Neural progenitor cell (in vitro differentiated cells): ENCODE measurements at places on chromosomes 4 and X. TPM values are rescaled to one million over a fixed set of nuclear protein-coding genes. Genes with fewer than 3 reads are reported as not detected.

FTSJ1 gene
- total RNA-seq, result 32.2 and 45.2 TPM in 2 replicates

POF1B gene
- not detected in 2 replicates for total RNA-seq

GRCh38 chr4:10276152-10276551, 159.6 kb upstream of the WDR1 start:
- no peak for DNase-seq

CLCN3 gene
- 27.0 and 44.8 TPM in 2 replicates for total RNA-seq

DNA sequence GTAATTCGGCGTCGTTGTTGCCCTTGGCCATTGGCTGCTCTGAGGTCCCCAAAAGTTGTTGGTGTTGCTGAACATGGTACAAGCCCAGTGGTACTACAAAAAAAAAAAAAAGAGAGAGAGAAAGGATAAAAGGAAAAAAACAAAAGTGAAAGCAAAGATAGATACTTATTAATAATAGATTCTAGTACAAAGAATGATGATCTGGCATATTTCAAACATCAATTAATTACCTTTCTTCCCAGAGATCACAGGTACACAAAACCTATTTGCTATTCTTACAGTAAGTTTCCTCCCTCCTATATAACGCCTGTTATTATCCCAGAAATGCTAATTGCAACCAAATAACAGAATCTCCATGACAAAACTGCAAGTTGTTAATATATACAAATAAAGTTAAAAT, 188.9 kb downstream of the FBXW7 start:
- DNase-seq, result no peak

DNA sequence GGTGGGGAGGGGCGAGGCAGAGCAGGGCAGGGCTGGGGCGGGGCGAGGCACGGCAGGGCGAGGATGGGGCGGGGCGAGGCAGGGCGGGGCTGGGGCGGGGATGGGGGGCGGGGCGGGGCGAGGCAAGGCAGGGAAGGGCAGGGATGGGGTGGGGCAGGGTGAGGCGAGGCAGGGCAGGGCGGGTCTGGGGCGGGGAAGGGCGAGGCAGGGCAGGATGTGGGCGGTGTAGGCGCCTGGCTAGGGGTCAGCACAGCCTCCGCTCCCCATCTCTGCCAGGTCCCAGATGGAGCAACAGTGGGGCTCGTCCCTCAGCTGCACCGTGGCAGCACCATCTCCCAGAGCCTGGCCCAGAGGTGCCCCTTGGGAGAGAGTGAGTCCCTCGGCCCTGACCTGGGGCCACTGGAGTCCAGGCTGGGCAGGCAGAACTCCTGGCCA, 4.2 kb upstream of the SRPK3 start:
- no peak for DNase-seq

GRCh38 chrX:152810403-152810802, 20.2 kb downstream of the CETN2 start:
- DNase-seq, result peak; percentile 42

DNA sequence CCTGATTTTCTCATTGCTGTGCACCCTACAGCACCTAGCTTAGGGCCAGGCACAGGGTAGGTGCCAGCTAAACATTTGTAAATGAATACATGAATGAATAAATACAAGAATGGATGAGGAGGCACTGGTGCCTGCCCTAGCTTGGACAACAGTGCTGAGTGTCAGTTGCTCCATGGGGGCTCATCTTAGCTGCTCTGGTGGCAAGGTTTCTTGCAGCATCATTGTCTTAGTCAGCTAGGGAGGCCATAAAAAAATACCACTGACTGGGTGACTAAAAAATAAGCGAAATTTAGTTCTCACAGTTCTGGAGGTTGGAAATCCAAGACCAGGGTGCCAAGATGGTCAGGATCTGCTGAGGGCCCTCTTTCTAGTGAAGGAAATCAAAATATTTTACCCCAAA, 31.2 kb downstream of the TMEM31 start:
- DNase-seq, result no peak

SRPK3 gene
- not detected in 2 replicates for total RNA-seq

DNA sequence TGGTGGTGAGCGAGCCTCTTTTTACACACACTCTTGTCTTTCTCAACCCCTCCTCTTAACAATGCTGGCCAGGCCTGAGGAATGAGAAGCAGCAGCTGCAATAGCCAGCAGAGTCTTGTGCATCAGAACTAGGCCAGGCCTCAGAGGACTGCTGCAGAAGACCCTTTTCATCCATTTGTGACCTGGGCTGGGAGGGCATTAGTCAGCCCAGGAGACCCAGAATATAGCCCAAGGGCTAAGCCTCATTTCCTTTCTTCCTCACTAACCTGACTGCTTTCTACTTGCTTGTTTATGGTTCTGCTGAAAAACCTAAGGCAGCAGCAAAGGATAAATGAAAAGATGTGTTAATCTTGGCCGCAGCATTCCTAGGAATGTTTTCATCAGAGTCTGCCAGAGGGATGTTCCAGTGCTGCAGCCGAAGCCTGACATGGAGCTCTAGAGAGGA, 254.7 kb upstream of the AR start:
- DNase-seq, result peak; percentile 4

OCRL gene
- total RNA-seq, result 22.0 and 25.3 TPM in 2 replicates

DNA sequence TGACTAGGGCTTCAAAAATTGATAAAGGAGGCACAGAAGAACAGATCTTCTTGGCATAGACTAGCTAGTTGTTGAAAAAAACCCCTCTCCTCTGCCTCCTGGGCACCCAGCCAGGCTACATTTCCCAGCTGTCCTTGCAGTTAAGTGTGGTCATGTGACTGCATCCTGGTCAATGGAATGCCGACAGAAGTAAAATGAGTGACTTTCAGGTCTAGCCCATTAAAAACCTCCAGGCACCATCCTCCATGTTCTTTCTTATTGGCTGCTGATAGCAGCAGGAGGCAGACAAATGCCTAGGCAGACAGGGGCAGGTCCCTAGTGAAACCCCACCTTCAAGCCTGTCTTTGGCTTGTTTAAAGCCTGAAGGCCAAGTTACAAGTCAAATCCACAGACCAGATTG, 35.3 kb downstream of the ATXN3L start:
- peak; percentile 22 for DNase-seq

DNA sequence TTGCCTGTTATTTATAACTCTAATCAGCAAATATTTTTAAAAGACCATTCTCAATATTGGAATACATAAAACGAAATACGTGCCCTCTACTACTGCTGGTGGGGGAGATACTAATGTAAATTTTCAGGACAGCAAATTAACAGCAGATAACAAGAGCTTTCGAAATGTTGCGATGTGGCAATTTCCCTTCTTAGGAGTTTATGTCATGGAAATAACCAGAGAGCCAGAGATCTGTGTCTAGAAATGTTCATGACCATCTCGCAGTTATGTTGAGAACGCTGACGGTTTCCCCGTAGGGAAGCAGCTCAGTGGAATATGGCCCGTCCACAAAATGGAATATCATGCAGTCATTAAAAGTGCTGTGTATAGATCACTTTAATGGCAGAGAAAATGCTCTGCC, 238.4 kb upstream of the PSAPL1 start:
- DNase-seq, result no peak

SAGE1 gene
- total RNA-seq, result not detected in 2 replicates

GLUD2 gene
- 7.5 and 8.9 TPM in 2 replicates for total RNA-seq

- DNase-seq, result no peak
Measured at GRCh38 chr4:19693936-19694570, 557.7 kb upstream of the SLIT2 start.

- no peak for DNase-seq
Measured at GRCh38 chr4:2174061-2174460, 67.9 kb downstream of the HAUS3 start.

DNA sequence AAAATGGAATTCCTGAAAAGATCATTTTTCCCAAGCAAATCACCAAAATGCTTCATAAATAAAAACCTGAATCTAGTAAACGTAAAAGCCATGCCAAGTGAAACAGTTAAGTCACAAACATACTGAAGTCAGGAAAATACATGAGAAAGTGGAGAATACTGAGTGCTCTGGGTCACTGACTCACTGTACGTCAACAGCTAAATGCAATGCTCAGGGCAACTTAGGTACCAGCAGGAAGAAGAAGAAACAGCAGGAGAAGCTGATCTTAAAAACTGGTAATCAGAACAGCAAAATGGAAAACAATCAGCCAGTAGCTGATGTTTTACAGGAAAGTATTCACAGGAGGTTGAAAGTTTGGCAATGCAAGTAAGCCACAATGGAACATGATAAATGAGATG, 252.6 kb upstream of the ETNPPL start:
- no peak for DNase-seq

DNA sequence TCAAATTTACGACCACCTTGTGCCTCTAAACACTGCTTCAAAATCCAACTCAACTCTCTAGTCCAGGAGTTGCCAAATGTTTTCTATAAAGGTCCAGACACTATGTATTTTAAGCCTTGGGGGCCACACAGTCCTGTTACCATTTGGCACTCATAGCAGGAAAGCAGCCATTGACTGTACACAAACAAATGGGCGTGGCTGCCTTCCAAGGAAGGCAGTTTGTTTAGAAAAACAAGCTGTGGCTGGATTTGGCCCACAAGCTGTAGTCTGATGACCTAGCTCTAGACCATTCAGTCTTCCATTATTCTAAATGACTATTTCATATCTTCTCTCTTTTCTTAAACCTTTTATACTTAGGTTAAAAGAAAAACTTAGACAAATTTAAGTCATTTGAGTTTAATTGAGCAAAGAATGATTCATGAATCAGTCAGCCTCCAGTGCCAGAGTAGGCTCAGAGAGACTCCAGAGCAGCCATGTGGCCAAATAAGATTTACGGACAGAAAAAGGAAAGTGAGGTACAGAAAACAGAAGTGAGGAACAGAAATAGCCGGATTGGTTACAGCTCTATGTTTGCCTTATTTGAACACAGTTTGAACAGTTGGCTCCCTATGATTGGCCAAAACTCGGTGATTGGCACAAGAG, 825.8 kb upstream of the LCORL start:
- no peak for DNase-seq

GRCh38 chrX:103615781-103616371, 8.1 kb downstream of the TCEAL3 start:
- DNase-seq, result no peak
